ENCODE measurements at places on chromosomes 3 and 15.

DNA sequence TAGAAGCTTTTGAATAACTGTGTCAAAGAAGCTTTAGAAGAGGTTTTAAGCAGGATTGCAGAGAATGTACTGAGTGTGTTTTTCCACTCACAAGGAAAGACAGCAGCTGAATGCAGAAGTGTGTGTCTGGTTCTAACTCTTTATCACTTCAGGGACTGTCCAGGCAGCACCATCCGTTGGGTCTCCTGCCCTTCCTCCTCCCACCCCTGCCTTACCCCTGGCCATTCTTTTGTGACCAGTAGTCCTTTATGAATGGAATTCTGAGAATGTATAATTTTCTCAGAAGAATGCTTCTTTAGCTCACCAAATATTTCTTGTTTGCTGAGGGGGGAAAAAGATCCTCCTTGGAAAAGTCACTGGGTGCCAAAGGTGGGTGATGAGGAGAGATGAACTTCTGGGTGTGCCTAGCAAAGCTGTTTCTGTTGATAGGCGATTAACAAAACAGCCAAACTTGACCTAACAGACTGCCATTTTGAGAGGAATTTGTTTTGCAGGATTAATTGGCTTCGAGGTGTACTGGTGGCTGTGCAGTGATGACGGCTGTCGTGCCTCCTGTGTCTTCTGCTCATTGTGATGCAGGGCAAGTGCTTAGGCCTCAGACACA lies 70.9 kb downstream of the IGF1R start:
- DNase-seq = no peak

DNA sequence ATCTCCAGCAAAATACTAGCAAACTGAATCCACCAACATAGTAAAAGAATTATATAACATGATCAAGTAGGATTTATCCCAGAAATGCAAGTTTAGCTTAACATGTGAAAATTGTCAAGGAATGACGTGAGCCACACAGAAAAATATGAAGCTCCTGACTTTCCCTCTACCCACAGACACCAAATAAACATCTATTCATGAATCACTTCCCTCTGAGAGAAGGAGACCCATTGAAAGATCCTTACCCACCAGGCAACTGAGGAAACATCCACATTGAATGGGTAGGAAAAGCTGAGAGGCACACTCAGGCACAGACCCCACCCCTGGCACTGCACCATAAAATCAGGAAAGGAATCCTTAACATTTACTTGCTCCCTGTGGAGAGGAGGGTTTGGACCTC lies 102.2 kb upstream of the MANF start:
- DNase-seq = no peak

GRCh38 chr15:52121896-52122295 lies 9.3 kb upstream of the BCL2L10 start:
- DNase-seq = no peak

- DNase-seq = no peak
Observed at GRCh38 chr3:147431751-147432150, 22.6 kb downstream of the ZIC1 start.

GRCh38 chr3:18238746-18239331 lies 186.3 kb downstream of the SATB1 start:
- no peak for DNase-seq

GRCh38 chr3:30996467-30996866 lies 102.0 kb upstream of the GADL1 start:
- DNase-seq = no peak

DNA sequence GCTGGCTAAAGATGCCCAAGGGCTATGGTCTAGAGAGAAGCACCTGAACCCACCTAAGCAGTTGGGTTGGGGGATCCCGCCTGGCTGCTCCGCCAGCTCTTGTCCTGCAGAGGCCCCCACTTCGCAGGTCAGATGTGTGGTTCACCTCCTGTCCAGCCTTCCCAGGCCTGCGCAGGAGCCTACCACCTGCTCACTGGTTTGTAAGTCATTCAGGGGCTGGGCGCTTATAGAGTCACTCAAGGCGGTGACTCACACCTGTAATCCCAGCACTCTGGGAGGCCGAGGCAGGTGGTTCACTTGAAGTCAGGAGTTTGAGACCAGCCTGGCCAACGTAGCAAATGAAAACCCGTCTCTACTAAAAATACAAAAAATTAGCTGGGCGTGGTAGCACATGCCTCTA lies 3.9 kb upstream of the FURIN start:
- DNase-seq = no peak

GRCh38 chr3:61541694-61542093 lies 19.7 kb upstream of the PTPRG start:
- DNase-seq = no peak

- no peak for DNase-seq
Observed at GRCh38 chr3:22861426-22861825, 341.7 kb upstream of the UBE2E2 start.

DNA sequence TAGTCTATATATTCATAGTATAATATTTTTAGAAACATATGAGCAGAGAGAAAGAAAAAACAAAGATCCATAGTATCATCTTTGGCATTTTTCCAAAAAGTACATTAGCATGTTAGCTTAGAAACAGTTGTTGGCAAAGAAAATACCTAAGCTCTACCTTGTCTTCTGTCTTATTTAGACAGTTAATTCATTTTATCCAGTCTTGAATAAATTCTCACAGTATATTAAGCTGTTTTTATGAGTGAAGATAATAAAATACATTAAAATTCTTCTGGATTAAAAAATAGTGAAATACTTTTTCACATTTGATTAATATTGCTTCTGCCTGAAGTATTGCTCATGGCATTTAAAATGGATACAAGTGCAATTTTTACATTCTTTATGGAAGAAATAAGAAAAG lies 145.2 kb downstream of the ZIC1 start:
- no peak for DNase-seq

DNA sequence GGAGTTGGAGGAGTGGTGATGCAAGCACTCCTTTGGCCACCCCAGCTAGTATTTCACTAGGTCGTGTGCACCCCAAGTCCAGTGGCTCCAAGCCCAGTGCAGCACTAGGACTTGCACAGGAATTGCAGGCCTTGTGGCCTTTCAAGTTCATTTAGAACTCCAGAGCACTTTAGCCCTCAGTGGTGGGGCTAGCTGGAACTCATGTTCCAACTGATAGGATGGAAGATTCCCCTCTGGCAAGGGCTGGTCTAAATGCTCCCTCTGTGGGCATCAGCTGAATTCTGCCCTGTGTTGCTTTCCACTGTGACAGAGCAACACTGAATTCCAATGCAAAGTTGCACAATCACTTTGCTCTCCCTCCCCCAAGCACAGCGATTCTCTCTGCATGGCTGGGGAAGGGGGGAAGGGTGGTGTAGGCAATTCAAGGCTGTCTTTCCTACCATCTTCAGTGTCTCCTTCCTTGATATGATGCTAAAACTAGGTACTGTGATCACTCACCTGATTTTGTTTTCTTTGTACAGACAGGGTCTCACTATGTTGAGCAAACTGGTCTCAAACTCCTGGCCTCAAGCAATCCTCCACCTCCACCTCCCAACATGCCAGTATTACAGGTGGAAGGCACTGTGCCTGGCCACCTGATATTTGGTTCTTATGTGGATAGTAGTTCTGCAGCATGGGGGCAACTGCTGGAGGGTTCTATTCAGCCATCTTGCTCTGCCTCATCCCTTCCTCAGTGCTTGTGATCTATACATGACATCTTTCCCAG lies 10.3 kb downstream of the USF3 start:
- no peak for DNase-seq

- no peak for DNase-seq
Observed at GRCh38 chr3:124565013-124565412, 165.2 kb upstream of the UMPS start.

DNA sequence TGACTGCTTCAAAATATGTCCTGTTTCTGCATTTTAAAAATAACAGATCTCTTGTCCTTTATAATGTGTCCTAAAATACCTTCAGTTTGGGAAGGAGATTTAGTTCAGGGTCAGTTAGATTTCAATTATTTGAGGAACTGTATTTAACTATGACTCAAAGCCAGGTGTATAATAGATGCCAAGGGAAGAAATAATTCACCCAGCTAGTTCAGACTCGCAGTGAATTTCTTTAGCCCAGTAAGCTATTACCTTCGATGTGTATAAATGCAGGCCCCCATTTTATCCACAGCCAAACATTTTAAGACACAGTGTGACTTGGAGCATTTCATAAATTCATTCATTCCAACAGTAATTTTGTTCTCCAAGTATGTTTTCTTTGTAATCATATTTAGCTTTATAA lies 458.0 kb downstream of the ZNF385D start:
- no peak for DNase-seq

DNA sequence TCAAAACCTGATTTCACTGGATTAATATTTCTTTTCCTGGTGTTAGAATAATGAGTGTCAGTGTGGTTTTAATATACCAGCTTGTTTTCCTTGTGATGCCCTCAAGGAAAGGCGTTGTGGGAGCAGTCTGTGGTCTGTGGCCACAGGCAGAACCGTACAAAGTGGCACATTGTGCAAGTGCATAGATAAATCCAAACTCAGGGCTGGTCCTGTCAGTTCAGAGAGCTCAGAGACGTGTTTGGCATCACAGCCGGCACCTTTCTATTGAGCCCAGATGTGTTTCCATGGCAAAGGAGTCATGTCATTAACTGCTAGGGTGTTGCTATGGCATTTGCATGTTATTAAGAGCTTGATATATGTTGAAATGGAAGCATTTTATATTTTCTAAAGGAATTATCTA lies 289.9 kb upstream of the RASGRP1 start:
- no peak for DNase-seq

GRCh38 chr3:117788506-117788905 lies 1078.9 kb downstream of the TUSC7 start:
- no peak for DNase-seq

- DNase-seq = no peak
Observed at GRCh38 chr15:28068930-28069329, 30.2 kb downstream of the OCA2 start.

- no peak for DNase-seq
Observed at GRCh38 chr15:91892436-91892835, 38.9 kb downstream of the SLCO3A1 start.

DNA sequence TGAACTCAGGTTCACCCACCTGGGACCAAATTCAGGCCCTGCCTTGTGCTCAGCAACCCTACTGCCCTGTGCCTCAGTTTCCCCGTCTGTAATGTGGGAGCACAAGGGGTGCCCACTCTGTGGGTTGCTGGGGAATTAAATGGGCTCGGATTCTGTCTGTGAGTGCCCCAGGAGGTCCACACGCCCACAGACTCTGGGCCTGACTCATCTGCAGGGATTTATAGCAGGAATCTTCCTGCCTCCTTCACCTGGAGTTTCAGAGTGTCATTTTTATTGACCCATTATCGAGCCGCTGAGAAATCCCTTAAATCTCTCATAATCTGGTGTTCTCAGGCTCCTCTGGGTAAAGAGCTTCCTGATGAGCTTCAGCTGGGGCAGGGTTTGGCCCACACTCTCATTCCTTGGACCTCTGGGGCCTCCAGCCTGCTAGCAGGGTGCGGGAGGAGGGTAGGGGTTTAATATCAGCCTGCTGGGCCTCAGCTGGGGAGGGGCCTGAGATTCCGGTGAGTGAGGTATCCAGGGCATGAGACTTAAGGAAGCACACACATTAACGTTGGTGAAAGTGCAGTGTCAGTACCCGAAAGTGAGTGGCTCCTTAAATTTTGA lies 16.4 kb downstream of the C3orf18 start:
- DNase-seq = no peak

GRCh38 chr3:89227634-89228033 lies 120.2 kb downstream of the EPHA3 start:
- no peak for DNase-seq

GRCh38 chr3:99943931-99944761 lies 126.5 kb downstream of the CMSS1 start:
- DNase-seq = no peak

- no peak for DNase-seq
Observed at GRCh38 chr15:52178765-52179164, 12.4 kb downstream of the GNB5 start.

DNA sequence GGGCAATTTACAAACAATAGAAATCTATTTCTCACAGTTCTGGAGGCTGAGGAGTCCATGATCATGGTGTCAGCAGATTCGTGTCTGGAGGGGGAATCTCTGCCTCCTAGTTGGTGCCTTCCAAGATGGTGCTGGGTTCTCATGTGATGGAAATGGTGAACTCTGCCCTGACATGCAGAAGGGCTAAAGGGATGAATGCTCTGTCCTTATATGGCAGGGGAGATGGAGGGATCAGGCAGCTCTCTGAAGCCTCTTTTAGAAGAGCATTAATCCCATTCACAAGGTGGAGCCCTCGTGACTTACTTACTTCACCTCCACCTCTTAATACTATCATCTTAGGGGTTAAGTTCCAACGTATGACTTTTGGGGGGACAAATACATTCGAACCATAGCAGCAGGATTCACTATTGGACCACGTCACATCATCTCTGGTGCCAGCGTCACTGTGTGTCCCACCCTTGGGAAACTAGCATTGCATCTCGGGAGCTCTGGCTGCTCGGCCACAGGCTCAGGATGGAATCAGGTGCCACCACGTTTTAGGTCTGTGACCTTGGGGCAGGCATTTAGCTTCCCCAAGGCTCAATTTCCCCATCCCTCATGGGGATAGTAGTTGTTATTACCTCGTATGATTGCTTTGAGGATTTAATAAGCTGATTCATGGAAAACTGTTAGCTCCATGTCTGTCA lies 53.0 kb downstream of the SV2B start:
- DNase-seq = no peak

DNA sequence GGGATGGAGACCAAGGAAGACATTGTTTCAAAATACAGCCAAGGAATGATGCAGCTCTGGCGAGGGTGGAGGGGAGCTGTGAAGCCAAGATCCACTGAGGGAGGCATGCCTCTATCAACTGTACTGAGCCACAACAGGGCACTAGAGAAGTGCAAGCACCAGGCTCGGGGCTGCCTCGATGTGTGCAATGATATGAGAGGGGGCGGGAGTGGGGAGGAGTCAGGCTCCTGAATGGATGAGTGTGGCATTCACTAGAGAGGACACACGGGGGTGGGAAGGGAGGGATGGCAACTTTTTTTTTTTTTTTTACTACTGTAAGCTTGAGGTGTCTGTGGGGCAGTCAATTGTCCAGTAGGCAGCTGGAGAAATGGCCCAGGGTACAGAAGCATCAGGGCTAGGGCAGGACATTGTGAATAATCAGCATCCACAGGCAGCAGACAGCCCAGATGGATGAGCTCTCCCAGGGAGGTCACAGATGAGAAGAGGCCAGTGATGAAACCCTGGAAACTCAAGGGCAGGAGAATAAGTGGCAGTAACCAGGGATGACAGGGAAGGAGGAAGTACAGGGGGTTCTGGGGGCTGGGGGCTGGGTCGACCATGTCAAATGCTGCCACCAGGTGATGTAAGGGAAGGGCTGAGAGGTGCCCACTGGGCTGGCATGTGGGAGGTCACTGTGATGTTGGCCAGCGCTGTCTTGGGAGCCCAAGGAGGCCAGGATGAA lies 5.9 kb downstream of the STOML1 start:
- DNase-seq = no peak

- no peak for DNase-seq
Observed at GRCh38 chr3:42751609-42752008, 21.4 kb downstream of the CCDC13 start.

DNA sequence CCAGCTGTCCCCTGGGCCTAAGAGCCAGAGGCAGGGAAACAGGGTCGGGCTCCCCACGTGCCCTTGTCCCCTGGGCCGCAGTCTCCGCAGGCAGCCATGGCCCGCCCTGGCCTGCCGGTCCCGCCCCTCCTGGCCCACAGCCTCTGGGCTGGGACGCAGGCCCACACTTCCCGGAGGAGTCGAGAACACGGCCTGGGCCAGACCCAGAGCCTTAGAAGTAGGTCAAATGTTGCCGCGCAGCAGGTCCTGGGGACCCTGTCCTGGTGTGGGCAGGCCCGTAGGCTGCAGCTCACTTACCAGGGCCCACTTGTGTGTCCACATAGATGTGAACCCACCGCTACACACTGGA lies 4.3 kb upstream of the MYL3 start:
- DNase-seq = peak; percentile 91

GRCh38 chr3:31892916-31893573 lies 88.0 kb downstream of the OSBPL10 start:
- DNase-seq = no peak

Data from suprapubic skin (tissue), 4 donors.